CD4-positive, CD25-positive, alpha-beta regulatory T cell (primary cell): ENCODE measurements at places on chromosomes 1 and 21. TPM values are rescaled to one million over a fixed set of nuclear protein-coding genes. Genes with fewer than 3 reads are reported as not detected.

Gene GPATCH3
- total RNA-seq: 26.7 TPM

Gene CRNN
- total RNA-seq: not detected

Gene SELP
- total RNA-seq: 12.1 TPM

GRCh38 chr1:171198081-171198480, 13.0 kb downstream of the FMO2 start:
- DNase-seq: no peak

GRCh38 chr21:37503848-37504467, 137.4 kb downstream of the DYRK1A start:
- no peak for DNase-seq

DNA sequence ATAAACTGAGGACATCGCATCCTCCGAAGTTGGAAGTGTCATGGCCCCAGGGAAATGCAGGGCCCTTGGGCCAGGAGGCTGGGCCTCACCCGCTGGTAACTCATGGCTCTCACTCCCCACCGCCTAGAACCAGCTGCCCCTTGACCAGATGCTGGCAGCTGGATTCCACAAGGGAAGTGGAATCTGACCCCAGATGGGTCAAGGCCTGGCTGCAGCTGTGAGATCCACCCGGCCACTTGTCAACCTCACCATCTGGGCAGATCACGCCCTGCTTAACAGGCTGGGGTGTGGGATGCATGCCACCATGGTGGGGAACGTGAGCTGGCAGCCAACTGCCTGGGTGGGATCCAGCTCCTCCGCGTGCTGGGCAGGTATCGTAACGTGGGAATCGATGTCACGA, 25.5 kb downstream of the KCNAB2 start:
- no peak for DNase-seq
